Ammon's horn (tissue), 1 donor: ENCODE measurements at places on chromosomes 2 and 18.
A peak's percentile ranks its signal among the peaks of the same experiment; 100 is the strongest.

DNA sequence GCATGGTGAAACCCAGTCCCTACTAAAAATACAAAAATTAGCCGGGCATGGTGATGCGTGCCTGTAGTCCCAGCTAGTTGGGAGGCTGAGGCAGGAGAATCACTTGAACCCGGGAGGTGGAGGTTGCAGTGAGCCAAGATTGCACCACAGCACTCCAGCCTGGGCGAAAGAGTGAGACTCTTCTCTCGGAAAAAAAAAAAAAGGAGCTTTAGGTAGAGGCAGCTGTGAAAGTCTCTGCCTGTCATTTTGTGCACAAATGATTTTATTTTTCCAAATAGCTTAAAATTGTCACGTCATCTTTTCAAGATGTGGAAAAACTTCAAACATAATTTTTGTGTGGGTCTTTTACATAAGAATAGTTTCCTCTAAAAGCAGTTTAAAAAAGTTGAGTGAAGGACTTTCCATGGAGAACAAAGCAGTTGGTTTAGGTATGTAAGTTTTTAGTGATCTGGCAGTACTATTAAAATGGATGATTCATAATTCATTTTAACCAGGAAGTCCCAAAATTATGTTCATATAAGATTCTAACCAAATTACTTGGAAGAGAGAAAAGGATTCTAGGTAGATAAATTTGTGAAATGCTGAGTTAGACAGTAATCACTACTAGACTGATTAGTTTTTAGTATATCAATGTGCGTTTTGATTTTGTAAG is 11.5 kb downstream of the CCNYL1 start:
- DNase-seq, result no peak

- no peak for DNase-seq
These were observed 180.6 kb upstream of the HDAC4 start for GRCh38 chr2:239581352-239581901.

DNA sequence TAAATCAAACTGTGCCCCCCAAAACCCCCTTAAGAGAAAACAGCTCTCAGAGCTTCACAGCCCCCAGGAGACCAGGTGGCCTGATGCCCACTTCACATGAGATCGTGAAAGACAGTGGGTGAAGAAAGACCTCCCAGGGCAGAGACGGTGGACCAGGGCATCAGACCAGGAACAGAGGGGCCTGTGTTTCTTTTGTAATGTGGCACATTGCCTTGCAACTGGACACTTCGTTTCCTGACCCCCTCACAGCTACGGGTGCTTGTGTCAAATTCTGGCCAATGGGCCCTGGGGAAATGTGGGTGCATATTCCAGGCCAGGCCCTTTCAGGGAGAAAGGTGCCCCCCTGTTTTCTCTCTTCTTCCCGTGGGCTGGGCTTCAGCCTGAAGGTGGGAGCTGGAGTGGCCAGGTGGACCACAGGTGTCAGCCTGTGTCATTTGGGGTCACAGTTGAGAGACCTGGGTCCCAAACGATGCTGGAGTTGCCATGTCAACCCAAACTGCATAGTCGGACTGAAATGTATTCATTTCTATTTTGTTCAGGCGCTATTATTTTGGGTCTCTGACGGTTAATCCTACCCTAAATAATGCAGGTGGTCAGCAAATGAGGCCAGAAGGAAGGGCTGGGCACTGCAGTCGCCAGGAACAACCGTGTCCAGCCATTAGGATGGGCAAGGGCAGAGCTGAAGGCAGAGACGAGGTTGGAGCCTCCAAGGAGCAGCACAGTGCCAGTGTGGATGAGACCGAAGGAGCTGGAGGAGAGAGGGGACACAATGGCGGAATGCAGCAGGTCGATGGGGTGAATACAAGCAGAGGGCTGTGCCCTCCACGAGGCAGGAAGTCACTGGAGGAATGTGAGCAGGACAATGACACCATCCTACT is 338.2 kb downstream of the EIPR1 start:
- DNase-seq, result no peak

GRCh38 chr2:212451786-212452231 is 86.8 kb downstream of the ERBB4 start:
- no peak for DNase-seq

DNA sequence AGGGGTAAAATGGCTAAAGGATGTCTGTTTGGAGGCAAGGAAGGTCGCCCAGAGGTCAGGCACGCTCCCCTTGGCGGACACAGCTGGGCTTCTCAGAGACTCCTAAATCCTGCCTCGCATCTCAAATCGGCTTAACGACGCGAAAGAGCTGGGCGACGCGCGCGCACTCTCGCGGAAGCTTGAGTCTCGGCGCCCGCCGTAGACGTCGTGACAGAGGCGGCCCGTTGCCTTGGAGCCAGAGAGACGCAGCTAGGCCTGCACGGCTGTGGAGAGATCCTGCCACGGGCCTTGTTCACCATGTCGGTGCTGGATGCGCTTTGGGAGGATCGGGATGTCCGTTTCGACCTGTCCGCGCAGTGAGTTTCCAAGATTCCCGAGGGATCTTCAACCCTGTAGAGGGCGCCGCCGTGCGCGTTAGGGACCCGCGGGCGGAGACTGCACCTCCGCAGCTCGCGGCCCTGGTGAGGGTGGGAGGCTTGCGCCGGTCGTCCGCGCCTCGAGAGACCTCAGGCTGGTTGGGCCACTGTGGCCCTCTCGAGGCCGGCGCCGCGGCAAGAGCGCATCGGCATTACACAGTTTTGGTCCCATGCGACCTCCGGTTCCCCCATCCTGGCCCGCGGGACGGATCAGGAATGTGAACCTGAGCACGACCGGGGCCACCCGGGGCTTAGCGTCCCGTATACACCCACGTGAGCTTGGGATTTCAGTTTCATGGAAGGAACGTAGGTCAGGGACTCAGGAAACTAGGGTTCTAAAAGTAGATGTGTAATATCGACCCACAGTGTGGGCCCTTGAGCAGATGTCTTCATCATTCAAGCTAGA is at the start of gene BBS5:
Gene BBS5 (plus strand): TSS at position 238 of the 822 bp plus-strand sequence. CDS start 60 bp downstream, at position 298.
- DNase-seq, result peak; percentile 91

- DNase-seq, result no peak
These were observed 219.5 kb downstream of the SOX11 start for GRCh38 chr2:5911718-5912117.

- DNase-seq, result peak; percentile 68
These were observed 563.1 kb upstream of the PIK3C3 start for GRCh38 chr18:41391616-41392595.

- no peak for DNase-seq
These were observed 940.5 kb upstream of the DDX18 start for GRCh38 chr2:116874021-116874420.

DNA sequence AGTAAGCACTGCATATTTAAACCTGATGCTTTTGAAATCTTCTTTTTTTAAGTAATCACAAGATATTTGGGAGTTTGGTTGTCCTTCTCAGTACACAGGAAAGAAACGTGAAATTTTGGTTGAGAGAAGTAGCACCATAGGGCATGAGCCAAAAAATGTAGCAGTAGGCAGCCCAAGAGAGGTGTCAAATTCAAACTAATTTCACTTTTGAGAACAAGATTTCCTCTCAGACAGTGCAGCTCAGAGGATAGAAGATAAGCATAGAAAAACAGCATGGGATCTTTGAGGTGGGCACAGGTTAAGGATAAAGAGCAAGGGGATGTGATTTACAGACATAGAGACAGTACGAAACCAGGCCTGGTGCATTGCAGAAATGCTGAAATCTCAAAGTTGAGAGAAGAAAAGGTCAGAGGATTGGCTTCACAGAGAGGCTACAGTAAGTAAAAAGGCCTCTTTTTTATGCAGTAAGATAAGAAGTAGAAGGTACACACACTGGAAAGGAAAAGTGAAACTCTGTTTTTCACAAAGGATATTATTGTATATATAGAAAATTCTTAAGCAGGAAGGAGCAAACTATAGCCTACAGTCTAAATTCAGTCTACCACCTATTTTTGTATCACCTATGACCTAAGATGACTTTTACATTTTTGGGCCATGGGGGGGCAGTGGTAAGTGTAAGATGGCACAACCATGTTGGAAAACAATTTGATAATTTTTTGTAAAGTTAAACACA is 89.8 kb downstream of the PKP4 start:
- no peak for DNase-seq

DNA sequence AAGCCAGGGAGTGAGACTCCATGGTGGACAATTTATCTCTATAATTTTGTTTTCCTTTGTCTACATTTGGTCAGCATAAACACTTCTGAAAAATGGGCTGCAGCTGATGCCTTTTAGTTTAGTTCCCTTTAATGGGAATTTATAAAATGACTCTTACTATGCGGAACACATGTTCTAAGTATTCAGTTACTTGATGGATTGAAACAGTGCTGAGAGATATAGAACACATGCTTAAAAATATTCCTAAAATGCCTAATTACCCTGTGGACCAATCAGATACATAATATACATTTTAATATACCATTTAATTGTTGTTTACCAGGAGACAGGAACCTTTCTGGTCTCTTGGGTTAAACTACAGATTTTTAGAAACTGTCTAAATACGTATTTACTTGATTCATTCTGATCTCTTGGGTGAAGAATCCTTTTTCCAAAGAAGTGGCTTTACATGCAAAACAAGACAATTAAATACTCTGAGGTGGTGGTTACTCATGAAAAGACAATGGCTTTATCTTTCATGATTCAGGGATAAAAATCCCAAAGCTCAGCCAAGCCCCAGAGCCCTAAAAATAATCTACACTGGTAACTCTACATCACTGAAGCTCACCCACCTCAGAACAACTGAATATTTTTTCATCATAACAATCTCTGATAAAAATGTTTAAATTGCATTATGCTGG is 128.1 kb upstream of the SERTAD2 start:
- DNase-seq, result no peak

DNA sequence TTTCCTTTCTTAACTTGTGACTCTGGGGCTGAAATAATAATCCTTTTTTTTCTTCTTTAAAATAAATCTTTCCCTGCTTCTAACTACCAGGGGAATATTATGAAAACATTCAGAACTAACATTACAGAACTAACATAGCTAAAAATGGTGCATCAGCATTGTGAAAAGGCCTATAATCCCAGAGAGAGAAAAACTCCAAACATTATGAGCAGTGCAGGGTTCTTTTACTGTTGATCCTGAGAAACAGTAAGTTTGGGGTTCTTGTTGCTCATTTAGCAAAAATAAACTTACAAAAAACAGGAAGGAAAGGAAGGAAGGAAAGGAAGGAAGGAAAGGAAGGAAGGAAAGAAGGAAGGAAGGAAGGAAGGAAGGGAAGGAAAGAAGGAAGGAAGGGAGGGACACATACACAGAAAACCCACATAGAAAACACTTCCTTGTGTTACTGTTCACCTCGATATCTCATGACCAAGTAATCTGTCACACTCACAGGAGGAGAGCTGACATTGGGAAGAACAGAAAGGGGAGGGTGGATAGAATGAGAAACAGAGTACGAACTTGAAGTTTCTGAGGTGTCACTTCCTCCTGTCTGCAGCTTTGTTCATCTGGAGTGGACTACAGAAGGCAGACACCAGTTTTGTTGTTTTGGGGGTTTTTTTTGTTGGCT is 18.4 kb upstream of the PIK3C3 start:
- no peak for DNase-seq

DNA sequence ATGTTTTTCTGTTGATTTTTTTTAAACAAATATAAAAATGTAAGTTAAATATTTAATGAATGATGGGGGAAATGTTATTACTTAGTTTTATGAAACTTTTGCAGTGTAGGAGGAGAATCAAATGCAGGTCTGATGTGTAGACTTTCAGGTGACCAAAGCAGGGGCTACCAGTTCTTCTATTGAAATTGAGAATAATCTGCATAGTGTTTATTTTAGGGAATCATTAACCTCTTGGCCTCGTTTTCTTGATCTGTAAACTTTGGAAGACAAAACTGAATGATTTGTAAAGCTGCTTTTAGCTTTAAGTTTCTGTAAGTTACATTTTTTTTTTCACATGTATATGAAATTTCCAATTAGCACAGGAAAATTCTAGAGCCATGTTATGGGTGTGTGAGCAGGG is 99.2 kb downstream of the R3HDM1 start:
- DNase-seq, result no peak

- no peak for DNase-seq
These were observed 1.5 kb downstream of the MSH6 start for GRCh38 chr2:47784352-47784851.

GRCh38 chr2:13616059-13616458 is 899.3 kb downstream of the TRIB2 start:
- no peak for DNase-seq
